Activated CD4-positive, alpha-beta T cell treated with anti-CD3 and anti-CD28 coated beads, Interleukin-2, amount 50 U/mL, for 24 hours (primary cell): ENCODE measurements at places on chromosomes 13 and 19.

DNA sequence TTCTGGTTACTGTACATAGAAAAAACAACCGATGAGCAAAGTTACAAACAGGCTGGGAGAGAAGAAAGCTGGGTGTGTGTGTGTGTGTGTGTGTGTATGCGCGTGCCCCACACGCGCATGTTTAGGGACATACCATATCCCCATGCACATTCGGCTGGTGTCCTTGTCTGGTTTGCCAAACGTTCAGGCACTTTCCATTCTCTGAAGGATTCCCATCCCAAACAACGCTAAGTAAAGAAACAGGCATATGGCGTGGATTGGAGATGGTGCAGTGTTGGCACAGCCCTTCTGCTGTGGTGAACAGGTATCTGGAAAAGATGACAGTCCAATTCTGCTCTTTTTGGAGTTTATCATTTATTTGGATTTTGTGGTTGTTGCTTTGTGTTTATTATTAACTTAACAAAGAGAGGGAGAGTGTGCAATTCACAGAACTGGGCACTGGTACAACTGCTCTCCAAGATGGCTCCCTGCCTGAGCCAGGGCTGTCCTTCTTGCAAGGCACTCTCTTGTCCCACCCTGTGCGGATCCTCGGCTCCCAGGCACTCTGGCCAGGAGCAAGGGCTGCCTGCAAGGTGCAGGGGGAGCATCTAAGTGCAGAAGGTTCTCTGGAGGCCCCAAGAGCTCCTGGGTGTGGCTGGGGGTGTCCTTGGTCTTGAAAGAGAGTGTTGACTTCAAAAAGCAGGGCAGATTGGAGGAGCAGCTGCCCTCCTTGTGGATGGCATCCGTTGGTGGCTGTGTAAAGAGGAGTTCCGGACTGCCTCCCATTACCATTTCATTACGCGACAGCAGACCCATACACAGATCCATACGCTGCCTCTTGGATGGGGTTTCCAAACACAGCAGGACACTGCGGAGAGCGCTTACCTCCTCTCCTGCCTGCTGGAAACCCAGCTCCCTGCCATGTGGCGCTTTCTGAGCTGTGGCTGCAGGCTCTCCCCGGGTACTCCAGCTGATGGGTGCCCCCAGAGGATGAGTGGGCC, 263.1 kb downstream of the ZNF536 start:
- no peak for DNase-seq

DNA sequence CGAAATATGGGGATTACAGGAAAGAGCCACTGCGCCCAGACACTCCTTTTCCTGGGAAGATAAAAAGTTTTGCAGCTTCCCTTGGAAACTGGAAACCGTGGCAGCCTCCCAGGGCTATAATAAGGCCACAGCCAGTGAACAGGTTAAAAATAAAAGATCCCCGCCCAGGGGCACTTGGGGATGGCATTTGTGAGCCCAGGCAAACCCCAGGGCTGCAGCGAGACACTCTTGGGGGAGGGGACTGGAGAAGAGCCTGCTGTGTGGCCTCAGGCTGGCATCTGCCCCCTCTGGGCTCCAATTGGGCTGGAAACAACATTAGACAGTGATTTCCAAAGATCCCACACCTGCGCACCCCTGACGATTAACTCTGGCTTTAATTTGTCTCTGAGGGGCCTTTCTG, 11.2 kb downstream of the FEM1A start:
- no peak for DNase-seq

- peak; percentile 17 for DNase-seq
These were observed 14.6 kb downstream of the VSIG10L start for GRCh38 chr19:51327066-51328001.

- DNase-seq: no peak
These were observed 85.7 kb upstream of the MBNL2 start for GRCh38 chr13:97136418-97136817.

GRCh38 chr19:10408511-10409283, 5.4 kb upstream of the CDC37 start:
- no peak for DNase-seq

- no peak for DNase-seq
These were observed 22.8 kb upstream of the BCL3 start for GRCh38 chr19:44725684-44726083.
